ENCODE measurements at places on chromosomes 13 and 19.

DNA sequence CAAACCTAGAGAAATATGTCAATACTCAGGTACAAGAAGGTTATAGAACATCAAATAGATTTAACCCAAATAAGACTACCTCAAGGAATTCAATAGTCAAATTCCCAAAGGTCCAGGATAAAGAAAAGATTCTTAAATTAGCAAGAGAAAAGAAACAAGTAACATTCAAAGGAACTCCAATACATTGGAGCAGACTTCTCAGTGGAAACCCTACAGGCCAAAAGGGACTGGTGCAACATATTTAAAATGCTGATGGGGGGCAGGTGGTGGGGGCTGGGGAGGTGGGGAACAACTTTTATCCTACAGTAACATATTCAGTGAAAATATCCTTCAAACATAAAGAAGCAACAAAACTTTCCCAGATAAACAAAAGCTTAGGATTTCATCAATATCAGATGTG is 23.1 kb downstream of the ITGBL1 start:
- DNase-seq: no peak

DNA sequence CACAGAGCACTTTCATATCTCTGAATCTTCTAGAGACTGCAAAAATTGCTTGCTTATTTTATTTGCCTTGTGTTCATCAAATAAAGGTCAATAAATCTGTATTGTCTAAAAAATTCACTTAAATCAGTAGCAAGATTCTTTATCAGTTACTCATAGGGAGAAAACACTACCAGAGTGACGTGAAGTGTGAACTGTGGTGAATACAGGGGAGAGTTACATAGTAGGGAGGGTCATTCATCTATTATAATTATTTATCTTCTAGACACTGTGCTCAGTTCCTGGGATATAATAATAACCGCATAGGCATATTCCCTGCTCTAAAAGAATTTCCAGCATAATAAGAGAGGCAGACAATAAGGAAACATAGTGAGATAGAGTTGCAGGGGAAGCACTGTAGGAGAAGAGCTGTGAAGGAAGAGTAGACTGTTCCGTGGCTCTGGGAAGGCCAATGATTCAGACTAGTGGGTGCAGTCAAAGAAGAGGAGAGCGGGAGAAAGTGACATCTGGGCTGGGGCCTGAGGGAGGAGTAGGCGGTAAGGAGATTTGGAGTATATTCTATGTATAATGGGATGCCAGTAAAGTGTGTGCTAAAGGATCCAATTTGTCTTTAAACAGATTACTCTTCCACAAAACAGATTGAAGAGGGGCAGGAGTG is 84.0 kb upstream of the TDRD3 start:
- DNase-seq: no peak

GRCh38 chr13:53200075-53200474 is 171.5 kb downstream of the OLFM4 start:
- no peak for DNase-seq

GRCh38 chr13:95426631-95427030 is 125.4 kb upstream of the ABCC4 start:
- DNase-seq: no peak

- DNase-seq: no peak
These were observed 2.3 kb downstream of the ACP4 start for GRCh38 chr19:50792272-50793250.

DNA sequence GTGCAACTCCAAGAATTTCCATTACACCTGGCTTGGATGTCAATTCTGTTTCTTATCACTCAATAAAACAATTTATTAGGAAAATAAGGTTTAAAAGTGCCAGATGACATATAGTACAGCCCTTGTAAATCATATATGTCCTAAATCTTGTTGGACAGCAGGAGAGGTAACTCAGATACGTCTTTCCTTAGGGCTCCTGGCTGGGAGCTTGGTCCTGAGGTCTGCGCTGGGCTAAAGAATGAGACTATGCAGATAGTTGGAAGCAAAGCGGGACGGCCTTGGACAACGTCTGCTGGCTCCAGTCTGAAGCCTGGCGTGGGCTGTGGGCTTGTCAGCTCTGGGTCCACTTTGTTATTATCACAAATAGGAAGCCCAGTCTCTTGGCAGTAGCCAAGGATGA is 377.0 kb downstream of the DLEU7 start:
- DNase-seq: no peak

- no peak for DNase-seq
These were observed 470.2 kb upstream of the PRR20A start for GRCh38 chr13:56670563-56670962.

- DNase-seq: no peak
These were observed 65.0 kb downstream of the ARHGEF7 start for GRCh38 chr13:111179908-111180760.

GRCh38 chr13:47774671-47774994 is 226.4 kb downstream of the SUCLA2 start:
- DNase-seq: no peak

GRCh38 chr19:4328243-4328990 is 10.2 kb downstream of the STAP2 start:
- peak; percentile 99 for DNase-seq

DNA sequence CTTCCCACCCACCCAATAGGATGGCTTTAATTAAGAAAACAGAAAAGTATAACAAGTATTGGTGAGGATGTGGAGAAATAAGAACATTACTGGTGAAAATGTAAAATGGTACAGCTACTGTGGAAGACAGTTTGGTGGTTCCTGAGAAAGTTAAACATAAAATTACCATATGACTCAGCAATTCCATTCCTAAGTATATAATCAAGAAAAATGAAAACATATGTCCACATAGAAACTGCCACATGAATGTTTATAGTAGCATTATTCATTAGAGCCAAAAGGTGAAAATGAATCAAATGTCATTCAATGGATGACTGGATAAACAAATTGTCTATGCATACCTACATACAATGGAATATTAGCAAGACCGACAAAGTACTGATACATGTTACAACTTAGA is 16.9 kb downstream of the DZIP1 start:
- no peak for DNase-seq

- peak; percentile 43 for DNase-seq
These were observed 1.1 kb upstream of the FXYD3 start for GRCh38 chr19:35114353-35115176.

DNA sequence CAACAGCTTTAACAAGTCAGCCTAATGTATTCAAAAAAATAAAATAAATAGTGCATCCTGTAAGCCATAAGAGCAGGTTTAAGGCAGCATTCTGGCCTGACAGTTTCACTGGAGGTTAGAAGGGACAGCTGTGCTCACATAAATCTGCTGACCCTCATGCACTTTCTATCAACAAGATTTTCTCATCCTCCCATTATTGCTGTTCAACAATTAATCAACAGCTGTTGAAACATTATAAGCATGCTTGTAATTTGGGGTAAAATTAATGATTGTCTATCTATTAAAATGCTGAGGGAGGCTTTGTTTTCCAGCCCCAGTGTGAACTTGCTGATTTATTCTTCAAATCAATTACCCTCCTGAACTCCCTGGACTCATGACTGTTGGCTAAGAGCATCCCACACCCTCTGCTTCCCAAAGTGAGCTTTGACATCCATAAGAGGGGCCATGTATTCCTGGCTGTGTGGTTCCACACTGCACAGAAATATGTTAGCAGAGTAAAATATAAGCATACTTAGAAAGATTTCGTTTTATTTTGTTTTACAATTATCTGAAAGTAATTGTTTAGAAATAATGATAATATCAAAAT is 492.4 kb downstream of the EFNB2 start:
- no peak for DNase-seq

DNA sequence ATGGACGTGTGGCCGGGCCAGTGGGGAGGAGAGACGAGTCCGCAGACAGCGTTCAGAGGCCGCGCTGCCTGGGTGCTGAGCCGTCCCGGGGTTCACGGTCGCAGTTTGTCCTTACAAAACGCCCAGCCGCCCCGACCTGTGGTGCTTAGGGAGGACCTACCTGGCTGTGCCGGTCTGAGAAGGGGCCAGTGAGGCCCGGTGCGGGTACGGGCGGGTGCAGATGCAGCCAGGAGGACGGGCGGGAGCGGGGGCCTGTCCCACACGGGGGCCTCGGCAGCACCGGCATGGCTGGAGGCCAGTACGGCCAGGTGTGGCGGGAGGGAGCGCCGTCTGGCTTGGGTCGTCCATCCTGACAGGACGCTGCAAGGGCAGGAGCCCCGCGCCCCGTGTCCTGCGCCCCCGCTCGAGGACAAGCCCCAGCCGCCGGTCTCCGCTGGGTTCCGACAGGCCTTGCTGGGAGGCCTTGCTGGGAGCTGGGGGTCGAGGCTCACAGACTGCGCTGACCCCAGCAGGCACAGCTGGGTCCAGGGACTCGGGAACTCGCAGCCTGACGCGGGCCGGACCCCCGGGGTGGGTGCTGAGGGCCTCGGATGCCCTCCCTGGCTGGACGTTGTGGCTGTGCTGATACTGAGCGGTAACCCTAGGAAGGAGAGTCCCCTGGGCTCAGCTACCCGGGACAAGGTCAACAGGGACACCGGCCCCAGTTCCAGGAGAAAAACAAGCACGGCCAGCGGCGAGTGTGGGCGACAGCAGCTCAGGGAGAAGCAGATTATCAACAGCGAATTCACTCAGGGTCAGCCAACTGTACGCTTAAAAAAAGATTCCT is 5.3 kb upstream of the PROZ start:
- no peak for DNase-seq

GRCh38 chr13:102402290-102402689 is 442 bp upstream of the FGF14 start:
- peak; percentile 17 for DNase-seq

DNA sequence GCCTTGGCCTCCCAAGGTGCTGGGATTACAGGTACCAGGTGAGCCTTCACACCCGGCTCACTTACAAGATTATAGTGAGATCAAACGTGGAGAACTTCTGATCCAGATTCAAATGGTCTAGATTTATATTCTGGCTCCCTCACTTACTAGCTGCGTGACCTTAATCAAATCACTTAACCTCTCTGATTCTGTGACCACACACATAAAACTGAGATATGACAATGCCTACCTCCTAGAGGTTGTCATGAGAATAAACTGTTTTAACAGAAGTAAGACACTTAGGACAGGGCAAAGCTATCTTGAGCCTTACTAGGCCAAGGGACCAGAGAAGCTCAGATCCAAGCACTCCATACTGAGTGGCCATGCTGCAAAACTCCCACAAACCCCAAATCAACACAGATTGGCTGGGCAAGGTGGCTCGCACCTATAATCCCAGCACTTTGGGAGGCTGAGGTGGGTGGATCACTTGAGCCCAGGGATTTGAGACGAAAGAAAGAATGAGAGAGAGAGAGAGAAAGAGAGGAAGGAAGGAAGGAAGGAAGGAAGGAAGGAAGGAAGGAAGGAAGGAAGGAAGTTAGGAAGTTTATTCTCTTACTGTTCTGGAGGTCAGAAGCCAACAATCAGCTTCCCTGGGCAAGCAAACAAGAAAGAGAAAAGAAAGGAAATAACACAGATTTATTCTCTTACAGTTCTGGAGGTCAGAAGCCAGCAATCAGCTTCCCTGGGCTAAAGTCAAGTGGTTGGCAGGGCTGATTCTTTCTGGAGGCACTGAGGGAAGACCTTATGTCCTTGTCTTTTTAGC is 46.1 kb upstream of the MAP3K10 start:
- no peak for DNase-seq

DNA sequence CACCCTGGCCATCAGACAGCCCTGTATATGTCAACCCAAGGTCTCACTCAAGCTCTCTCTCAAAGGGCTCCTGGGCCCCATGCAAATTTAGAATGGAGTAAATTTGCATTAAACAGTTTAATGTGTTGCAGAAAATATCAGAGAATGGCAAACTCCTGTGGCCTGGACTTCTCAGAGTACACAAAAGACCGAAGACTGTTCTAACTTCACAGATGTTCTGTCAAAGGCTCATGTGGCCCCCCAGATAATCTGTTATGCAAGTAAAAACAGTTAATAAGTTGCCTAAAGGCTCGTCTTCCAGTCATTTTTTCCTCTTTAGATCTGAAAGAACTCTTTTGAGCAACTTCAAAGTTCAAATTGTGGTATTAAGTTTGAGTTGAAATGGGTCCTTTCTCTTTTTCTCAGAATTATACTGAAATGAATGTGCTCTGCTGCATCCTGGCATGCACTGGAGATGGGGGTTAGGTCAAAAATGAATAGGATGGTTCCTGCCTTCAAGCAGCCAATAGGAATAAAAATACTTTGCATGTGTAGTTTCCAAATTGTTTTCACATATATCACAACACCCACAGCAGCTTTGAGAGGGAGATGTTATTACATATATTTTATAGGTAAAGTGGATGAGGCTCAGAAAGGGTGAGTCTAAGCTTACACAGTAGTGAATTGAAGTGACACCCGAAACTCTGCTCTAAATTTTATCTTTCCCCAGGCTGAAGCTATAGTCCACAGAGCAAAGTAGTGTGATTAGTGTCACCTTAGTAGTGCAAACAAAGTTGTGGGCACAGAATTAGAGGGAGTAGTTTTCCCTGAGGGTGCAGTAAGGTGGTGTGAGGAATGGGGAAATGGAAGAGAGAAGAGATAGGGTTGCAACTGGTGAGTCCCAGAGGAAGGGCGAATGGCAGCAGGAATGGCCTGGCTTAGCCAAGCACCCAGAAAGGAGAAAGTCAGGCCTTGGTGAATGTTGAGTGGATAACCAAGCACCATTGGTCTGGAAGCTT is 205.0 kb upstream of the RFC3 start:
- no peak for DNase-seq

DNA sequence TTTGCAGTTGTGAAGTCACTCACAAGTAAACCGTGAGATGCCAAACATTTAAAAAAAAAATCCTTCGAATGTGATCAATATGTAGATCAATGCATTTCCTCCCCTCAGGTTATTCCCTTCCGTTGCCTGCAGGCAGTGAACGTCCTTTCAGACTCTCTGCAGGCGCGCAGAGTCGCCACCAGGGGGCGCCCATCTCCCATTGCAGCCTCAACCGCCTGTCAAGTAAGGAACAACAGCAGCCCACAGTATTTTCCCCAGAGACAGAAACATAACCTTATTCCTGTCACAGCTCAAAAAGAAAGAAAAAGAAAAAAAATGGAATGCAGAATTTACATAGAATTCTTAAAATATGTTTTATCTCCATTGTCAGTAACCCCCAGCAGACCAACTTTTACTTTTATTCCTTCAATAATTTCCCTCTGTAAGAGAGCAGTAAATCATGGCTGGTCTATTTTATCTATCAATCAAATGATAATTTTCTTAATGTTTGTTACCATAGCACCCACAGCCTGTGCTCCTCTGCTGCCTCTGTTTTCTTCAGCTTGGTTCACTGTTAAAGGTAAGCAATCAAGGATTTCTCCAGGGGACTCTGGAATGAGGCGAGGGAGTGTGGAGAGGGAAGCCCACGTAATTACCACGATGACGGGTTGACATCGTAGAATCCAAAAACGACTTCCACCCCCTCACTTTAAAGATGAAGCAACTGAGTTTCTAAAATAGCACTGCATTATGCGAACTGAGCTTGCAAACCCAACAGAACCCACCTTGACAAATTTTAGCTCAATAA is 637.6 kb upstream of the ARGLU1 start:
- DNase-seq: peak; percentile 41

DNA sequence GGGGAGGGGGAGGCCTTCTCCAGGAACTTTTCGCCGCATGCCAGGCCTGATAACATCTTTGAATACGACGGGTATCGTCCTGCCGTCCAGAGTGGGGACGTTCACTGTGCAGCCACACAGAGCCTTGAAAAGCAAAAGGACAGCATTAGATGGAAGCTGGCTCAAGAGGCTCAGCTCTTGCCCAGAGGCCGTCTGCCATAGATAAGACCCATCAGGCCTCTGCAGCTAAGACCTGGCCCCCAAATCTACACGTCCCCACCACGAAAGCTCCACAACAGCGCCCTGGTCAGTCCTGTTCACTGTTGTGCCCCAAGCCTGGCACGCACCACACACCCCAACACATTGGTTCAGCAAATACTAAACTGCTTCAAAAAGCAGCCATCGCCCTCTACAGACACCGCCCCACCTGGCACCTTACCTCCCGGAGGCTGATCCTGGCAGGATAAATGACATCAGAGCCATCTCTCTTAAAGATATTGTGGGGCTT is 2.1 kb downstream of the DNAJB1 start:
- no peak for DNase-seq

GRCh38 chr19:37987356-37988332 is 80.6 kb downstream of the SIPA1L3 start:
- DNase-seq: no peak

Data from stimulated activated CD4-positive, alpha-beta T cell treated with anti-CD3 and anti-CD28 coated beads, Interleukin-12 subunit alpha, Interleukin-12 subunit beta, amount 100 ng/mL, for 24 hours (primary cell).